ENCODE measurements at places on chromosomes 7 and 10.

DNA sequence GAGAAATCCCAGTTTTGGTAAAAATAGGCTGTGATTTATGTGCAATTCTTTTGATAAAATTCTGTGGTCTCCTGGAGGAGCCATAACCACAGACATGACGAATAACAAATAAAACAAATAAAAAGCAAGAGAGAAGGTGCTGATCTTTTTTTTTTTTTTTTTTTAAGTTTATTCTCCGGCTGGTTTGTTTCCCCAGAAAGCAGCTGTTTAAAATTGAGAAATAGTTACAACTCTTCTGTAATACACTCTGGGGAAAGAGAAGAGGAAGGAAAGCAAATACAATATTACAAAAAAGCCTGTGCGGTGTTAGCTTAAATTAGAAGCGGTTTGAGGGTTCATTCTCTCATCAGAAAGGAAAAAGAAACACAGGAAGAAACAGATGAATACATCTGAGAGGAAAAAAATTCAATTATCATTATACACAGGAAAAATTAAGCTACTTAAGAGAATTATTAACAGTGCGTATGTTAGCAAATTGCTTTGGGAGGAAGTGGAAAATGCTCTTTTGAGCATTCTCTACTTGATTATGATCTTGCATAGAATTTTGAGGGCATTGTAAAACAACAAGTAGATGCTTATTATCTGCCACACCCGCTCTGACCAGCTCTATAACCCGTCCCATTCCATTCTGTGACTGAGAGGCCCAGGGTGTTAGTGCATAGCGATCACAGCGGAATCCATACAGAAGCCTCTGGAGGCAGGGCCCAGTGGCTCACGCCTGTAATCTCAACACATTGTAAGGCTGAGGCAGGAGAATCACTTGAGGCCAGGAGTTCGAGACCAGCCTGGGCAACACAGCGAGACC, 40.6 kb upstream of the WAC start:
- DNase-seq, result no peak

GRCh38 chr10:93746844-93747284, 10.9 kb upstream of the LGI1 start:
- no peak for DNase-seq

DNA sequence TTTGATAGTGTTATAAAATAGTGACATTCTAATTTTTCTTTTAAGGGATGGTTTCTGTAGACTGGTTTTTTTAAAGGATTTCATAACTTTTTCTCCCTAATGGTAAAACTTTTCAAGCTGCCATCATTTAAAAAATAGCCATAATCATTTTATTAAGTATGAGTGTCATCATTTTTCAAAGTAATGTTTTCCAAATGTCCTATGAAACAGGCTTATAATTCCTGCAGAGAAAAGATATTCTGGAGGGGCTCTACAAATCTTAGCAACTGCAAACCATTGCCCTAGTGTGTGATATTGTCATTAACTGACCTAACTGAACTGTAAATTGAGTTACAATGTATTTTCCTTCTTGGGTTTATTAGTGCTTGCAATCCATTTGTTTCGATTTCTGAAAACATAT, 226.0 kb downstream of the BBS9 start:
- no peak for DNase-seq

- no peak for DNase-seq
Observed at GRCh38 chr7:43764807-43765491, 6.5 kb downstream of the BLVRA start.

DNA sequence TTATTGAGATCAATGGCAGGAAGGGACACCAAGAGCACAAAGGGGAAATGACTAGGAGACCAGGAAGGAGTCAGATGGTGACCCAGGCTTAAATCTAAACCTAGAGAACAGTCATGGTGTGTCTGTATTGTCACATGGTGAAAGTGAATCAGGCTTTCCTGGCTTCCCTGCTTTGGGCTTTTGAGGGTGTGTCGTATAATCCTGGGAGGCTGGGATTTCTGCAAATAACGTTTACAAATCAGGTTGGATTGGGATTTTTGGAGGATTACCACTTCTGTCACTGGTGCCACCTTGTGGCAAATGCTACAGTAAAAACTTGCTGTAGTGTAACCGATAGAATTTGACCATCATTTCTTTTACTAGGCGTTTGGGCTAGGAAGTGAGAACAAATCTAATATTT, 502.6 kb downstream of the NRG3 start:
- no peak for DNase-seq

GRCh38 chr10:99532687-99533495, at the start of gene NKX2-3:
NKX2-3 (plus strand) TSS chr10:99532942; CDS start chr10:99533132, 190 bp downstream.
- no peak for DNase-seq

- DNase-seq, result no peak
Observed at GRCh38 chr10:95389982-95390381, 99.2 kb upstream of the PDLIM1 start.

DNA sequence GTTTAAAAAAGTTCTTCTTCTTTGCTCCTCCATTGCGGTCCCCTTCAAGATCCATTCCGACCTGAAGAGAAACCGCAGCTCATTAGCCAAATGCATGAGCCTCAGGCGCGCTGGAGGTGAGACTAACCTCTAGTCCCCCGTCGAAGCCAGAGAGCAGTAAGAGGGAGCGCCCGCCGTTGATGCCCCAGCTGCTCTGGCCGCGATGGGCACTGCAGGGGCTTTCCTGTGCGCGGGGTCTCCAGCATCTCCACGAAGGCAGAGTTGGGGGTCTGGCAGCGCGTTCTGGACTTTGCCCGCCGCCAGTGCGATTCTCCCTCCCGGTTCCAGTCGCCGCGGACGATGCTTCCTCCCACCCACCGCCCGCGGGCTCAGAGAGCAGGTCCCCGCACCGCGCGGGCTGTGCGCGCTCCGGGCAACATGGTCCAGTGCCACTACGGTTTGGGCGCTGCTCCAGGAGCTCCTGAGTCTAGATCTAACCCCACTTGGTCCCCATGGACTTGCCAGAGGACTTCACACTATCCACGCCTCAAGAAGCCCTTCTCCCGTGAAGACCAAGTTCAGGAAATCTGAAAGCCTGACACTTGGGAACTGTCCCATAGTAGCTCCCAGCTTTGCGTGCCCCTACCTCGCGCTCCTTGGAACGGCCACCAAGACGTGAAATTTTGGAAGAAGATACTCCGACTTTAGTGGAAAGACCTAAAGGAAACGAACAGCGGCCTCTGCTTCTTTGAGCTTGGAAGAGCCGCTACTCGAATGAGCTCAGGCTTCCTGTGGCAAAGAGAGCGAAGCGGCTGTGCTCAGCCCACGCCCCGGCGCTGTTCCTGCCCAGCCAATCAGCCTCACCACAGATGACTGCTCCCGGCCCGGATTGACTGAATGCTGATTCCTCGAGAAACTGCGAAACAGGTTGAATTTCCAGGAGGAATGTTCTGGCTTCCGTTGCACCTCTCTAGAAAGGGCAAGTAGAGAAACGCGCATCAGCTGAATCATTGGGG, at the start of gene ABCB1:
ABCB1 (minus strand) TSS at position 755 of the 995 bp plus-strand sequence; CDS start at position 55, 700 bp downstream.
- peak; percentile 37 for DNase-seq

GRCh38 chr7:106345421-106346166, 60.8 kb upstream of the NAMPT start:
- DNase-seq, result no peak

GRCh38 chr7:38796626-38797501, 112.1 kb downstream of the VPS41 start:
- DNase-seq, result no peak

- no peak for DNase-seq
Observed at GRCh38 chr7:37109016-37109683, 339.5 kb downstream of the ELMO1 start.

- no peak for DNase-seq
Observed at GRCh38 chr10:26488344-26488743, 50.2 kb downstream of the APBB1IP start.

DNA sequence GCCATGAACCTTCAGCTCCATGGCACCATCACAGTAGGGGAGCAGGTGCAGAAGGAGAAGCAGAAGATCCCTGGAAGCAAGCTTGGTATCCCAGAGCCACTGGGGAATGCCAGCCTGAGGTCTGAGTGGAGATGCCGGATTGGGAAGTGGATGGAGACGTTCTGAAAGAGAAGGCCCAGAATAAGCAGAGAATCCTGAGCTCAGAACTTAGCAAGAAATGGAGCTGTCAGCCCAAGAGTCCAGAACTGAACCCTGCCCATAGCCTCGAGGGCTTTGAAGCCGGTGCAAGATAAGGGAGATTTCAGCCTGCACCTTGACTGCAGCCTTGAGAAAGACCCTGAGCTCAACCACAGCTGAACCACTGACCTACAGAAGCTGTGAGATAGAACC, 13.9 kb upstream of the GDF10 start:
- DNase-seq, result no peak

- no peak for DNase-seq
Observed at GRCh38 chr7:28411876-28412662, at the start of gene CREB5. CREB5 (plus strand) TSS chr7:28412518; CDS start chr7:28412915, 397 bp downstream.

GRCh38 chr7:94481279-94481678, 28.3 kb upstream of the CASD1 start:
- DNase-seq, result no peak

DNA sequence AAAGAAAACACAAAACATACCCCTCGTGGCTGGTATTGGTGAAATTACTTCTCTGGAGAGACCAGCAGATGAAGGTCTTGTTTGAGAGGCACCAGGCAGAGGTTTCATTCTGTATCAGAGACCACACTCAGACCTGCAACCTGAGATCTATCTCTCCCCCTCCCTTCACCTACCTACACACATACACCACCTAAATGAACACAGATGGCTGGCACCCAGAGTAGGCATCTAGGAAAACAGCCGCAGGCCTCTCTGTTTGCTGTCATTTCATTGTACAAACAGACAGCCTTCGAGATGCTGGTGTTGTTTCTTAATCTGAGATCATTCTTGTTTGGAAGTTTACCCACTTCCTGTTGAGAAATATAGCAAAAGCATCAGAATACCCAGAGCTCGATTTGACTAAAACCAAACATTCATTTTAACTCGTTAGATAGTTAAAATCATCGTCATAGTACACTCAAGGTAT, 173.9 kb upstream of the SLC25A13 start:
- DNase-seq, result no peak

- no peak for DNase-seq
Observed at GRCh38 chr10:13115832-13116803, 16.2 kb downstream of the OPTN start.

DNA sequence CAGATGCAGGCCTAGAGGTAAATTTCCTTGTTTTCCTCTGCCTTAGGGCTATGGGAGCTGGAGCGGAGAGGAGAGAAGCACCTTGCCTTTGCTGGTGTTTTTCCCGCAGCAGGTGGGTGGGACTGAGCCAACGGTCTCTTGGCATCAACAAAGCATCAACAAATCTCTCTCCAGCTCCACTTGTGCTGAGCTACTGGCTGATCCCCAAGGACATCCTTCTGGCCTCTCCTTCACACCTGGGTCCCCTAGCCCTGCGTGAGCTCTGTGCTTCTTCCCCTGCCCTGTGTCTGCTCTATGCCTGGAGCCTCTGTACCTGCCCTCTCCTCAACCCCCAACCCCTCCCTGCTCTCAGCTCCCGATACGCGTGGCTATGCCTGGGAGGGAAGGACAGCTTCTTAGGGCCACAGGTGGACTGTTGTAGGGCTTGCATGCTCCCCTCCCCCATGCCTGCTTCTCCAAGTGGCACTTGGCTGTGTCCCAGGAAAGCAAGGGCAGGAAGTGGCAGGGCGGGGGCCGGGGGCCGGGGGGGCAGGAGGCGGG, 3.2 kb upstream of the CLDN4 start:
- DNase-seq, result no peak

DNA sequence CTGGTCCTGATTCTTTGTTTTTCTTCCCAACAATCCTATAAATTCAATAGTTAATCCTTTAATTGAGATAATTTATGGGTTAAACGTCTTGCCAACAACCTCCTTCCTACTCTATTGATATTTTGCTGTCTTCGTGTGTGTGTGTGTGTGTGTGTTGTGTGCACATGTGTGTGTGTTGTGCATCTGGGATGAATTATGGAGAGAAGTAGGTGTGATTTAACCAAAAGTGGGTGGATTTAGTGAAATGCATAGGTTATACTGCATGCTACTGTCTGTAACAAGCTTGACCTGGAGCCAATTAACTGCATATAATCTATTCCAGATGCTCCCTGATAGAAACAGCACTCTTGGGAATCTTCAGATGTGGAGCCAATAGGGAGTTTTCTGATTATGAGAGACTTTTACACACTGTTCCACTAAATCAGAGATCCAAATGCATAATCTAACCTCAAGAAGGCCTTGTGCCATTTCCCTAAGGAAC, 61.2 kb downstream of the SEMA3D start:
- DNase-seq, result no peak

DNA sequence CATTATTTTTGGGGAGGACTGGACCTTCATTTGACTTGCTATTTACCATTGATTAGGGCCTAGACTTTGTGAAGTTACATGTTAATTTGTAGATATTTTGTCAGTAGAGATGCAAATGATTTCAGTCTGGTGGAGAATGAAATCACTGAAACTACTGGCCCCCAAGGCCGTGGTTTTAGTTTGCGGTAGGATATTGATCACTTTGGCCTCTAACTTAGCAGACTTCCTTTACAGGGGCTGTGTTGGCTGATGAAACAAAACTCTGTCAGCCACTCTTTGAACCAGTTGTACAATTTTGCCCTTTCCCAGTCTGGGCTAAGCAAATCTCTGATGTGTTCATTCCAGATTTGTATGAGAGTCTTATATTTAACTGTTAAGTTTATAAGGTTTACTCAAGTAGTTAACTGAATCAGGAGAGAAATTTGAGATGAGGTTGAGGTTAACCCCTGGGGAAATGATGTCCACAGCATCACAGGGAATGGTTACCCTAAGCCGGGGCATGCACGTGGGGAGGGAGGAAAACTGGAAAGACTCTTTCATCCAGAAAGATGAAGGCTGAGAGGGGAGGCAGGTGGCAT, 105.7 kb upstream of the INSIG1 start:
- no peak for DNase-seq

DNA sequence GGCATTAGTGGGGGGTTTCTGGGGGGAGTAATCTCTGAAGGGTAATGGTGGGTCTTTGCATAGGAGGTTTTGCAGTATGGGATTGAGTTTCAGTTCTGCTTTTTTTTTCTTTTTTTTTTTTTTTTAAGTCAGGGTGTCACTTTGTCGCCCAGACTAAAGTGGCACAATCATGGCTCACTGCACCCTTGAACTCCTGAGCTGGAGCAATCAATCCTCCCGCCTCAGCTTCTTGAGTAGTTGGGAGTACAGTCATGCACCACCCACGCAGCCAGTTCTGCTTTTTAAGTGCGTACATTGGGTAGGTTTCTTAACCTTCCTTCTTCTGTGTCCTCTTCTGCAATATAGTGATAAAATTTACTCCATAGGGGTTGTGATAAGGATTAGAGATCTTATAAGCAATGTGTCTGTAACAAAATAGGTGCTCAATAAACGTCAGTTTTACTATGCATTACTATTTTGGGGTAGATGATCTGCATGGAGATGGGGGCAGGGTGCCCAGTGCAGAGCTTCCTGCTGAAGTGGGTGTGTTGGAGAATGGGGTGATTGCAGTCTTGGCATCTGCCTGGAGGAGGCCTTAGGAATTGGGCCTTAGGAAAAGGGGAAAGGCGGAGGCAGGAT, 9.6 kb downstream of the KAZALD1 start:
- DNase-seq, result no peak

- DNase-seq, result no peak
Observed at GRCh38 chr7:28329661-28330363, 82.5 kb upstream of the CREB5 start.

GRCh38 chr10:77004917-77005564, 632.6 kb downstream of the KCNMA1 start:
- no peak for DNase-seq

Measured in activated B cell treated with CpG ODN at 0.5 μM for 24 hours (primary cell).